ENCODE measurements at places on chromosomes 5 and 9. TPM values are rescaled to one million over a fixed set of nuclear protein-coding genes. Genes with fewer than 3 reads are reported as not detected.

The PRELID2 gene
- 3.7 TPM for total RNA-seq

The FREM1 gene
- total RNA-seq = not detected

The PRSS3 gene
- 0.77 TPM for total RNA-seq

The GRIA1 gene
- total RNA-seq = not detected

The PCDHB10 gene
- not detected for total RNA-seq

The TAF11L10 gene
- not detected for total RNA-seq

The TLE1 gene
- total RNA-seq = 0.11 TPM

The PDCD1LG2 gene
- 2.5 TPM for total RNA-seq

The OMD gene
- total RNA-seq = not detected

The ERMP1 gene
- total RNA-seq = 37.6 TPM

The PSD2 gene
- total RNA-seq = not detected

The SH2D3C gene
- 58.4 TPM for total RNA-seq

The FYB1 gene
- 193 TPM for total RNA-seq

The GNG10 gene
- total RNA-seq = 33.0 TPM

The MORN5 gene
- not detected for total RNA-seq

The DAB2IP gene
- not detected for total RNA-seq

The TMEM245 gene
- total RNA-seq = 33.5 TPM

The HAPLN1 gene
- not detected for total RNA-seq

The PROB1 gene
- 6.0 TPM for total RNA-seq

The C9orf153 gene
- total RNA-seq = 0.25 TPM

The C5orf52 gene
- total RNA-seq = not detected

The CCNO gene
- not detected for total RNA-seq

The HSD17B3 gene
- not detected for total RNA-seq

The PLPPR1 gene
- not detected for total RNA-seq

The NINJ1 gene
- 28.9 TPM for total RNA-seq

The TNFAIP8 gene
- 115 TPM for total RNA-seq

The ST8SIA4 gene
- total RNA-seq = 73.8 TPM

The GTF3C5 gene
- total RNA-seq = 79.2 TPM

The PBX3 gene
- total RNA-seq = 22.2 TPM

The MTRR gene
- total RNA-seq = 69.1 TPM

The EGFL7 gene
- total RNA-seq = 0.80 TPM

The FOXD1 gene
- total RNA-seq = 0.07 TPM

The PCA3 gene
- not detected for total RNA-seq

The POU5F2 gene
- 1.7 TPM for total RNA-seq

The RGP1 gene
- 22.8 TPM for total RNA-seq

The AGXT2 gene
- not detected for total RNA-seq

The IL33 gene
- not detected for total RNA-seq

The PDE6A gene
- not detected for total RNA-seq

The MARCOL gene
- not detected for total RNA-seq

The LCN15 gene
- total RNA-seq = not detected

The CLIC3 gene
- total RNA-seq = 0.91 TPM

The PFDN1 gene
- 49.1 TPM for total RNA-seq

The THBS4 gene
- 0.61 TPM for total RNA-seq

The LIX1 gene
- total RNA-seq = not detected

The INSL6 gene
- total RNA-seq = not detected

The ACOT12 gene
- total RNA-seq = not detected

The GTF2H2 gene
- total RNA-seq = 22.5 TPM

The CPLANE1 gene
- total RNA-seq = 15.0 TPM

The NMUR2 gene
- not detected for total RNA-seq

The TCERG1 gene
- total RNA-seq = 106 TPM

The TAF1L gene
- 0.05 TPM for total RNA-seq

The CDC20B gene
- 0.32 TPM for total RNA-seq

The ASS1 gene
- 2.1 TPM for total RNA-seq

The ZNF454 gene
- 0.07 TPM for total RNA-seq

The NRARP gene
- 1.7 TPM for total RNA-seq

The FNBP1 gene
- total RNA-seq = 198 TPM

The WDR55 gene
- total RNA-seq = 35.9 TPM

The HRH2 gene
- total RNA-seq = 16.4 TPM

The NTRK2 gene
- total RNA-seq = 0.34 TPM

The EGFLAM gene
- not detected for total RNA-seq

All from T-helper 2 cell treated with Interferon-gamma antibody and Interleukin-4, amounts not matched to agents 100 ng/mL and 5 ng/mL, for 36 hours (primary cell).